Cortex of kidney (tissue), 1 donor: ENCODE measurements at places on chromosomes 11 and 22.

DNA sequence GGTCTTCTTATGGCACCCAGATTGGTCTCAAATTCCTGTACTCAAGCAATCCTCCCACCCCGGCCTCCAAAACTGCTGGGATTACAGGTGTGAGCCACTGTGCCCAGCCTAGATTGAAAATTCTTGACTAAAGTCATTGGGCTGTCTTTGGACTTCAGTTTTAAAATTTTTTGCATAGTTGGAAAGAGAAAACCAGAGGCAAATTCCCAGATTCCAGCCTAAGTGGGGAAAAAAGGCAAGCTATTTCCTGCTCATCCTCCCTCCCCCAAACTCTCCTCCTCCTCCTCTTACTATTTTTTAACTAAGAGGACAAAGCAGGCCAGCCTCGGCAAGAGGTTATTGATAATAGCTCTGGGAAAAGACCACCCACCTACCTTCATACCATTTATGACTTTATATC lies 78.6 kb upstream of the CLMP start:
- DNase-seq: no peak

GRCh38 chr22:35523167-35523947 lies 17.3 kb upstream of the RASD2 start:
- no peak for DNase-seq

GRCh38 chr11:93775289-93775688 lies 8.8 kb upstream of the MED17 start:
- DNase-seq: no peak

DNA sequence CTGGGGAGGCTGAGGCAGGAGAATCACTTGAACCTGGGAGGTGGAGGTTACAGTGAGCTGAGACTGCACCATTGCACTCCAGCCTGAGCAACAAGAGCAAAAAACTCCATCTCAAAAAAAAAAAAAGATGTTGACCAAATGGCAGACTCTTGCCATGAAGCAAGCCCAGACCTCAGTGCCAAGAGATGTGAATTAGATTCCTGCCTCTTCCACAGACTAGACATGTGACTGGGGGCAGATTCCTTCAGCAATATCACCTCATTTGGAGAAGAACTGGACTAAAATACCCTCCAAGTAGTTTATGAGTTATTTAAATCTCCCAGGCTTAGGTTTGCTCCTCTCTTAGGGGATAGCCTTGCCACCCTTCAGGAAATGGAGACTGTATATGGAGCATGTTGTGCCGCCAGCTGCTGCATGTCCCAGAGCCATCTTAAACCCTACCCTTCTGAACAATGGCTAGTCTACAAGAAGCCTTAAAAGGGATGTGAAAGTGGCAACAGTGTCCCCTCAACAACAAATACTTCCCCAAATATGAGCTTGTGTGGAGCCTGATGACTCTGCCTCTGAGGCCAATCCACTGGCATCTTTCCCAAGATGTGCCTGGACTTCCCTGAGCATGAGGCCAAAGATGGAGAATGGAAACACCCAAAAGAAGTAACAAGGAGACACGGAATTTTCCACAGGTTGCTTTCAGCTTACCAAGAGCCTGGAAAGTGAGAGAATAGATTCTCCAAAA lies 763 bp upstream of the MS4A7 start:
- DNase-seq: no peak

DNA sequence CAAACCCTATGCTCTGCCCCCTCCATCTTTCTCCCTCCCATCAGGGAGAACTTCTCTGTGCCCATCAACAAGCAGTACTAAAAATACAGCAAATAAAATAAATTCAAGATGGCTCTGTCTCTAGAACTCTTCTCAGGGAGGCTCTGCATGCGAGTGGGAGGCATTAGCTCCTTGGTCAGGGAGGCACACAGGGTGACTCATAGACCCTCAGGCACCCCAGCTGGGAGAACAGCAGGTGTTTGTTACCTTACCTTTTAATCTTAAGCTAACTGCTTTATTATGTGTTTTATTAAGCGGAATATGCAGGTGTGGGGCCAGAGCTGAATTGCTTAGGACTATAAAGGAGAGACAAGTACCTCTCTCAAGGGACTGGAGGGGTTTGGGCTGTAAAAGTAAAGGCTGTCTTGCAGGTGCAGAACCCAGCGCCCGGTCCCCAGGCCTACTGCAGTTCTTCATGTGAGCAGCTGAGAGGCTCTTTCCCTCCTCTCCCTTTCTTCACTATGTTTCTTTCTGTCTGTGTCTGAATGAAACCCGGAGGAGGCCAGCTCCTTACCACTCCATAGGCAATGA lies 20.8 kb downstream of the CSNK2A3 start:
- no peak for DNase-seq

- no peak for DNase-seq
Measured at GRCh38 chr11:95165638-95166037, 65.4 kb downstream of the SESN3 start.

DNA sequence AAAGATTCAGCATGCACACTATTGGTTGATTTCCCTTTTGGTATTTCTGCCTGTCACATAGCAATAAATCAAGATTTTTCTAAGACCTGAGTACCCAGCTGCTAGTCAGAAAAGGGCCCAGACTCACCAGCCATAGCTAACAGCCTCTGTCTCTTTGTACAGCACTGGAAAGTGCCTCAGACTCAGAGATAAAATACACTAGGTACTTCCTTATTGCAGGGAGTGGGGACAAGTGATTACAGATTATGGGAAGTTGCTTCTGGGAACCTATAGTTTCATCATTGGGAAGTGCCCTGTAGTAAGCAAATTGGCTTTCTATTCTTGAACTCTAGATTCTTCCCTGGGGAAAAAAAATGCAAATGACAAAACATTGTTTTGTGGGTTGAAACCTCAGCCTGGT lies at the start of gene CASP5:
CASP5 (minus strand) TSS at position 166 of the 400 bp plus-strand sequence; CDS start at position 134, 32 bp downstream.
- no peak for DNase-seq

DNA sequence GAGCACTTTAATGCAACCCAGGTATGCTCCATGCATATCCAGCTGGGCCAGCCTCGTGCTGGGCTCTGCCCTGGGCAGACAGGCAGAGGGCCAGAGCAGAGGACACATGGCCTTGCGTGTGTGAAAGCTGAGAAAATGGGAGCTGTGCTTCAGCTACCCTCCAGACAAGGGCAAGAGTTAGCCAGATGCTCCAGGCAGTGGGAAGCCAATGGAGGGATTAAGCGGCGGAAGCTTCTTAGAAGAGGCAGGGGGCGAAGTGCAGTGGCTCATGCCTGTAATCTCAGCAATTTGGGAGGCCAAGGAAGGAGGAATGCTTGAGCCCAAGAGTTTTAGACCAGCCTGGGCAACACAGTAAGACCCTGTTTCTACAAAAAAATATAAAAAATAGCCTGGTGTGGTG lies 9.8 kb upstream of the ARHGEF17 start:
- no peak for DNase-seq

GRCh38 chr22:22710719-22711531 lies 66.5 kb downstream of the GGTLC2 start:
- DNase-seq: no peak

GRCh38 chr11:75069473-75069872 lies 27.2 kb downstream of the OR2AT4 start:
- DNase-seq: no peak

- DNase-seq: no peak
Measured at GRCh38 chr11:36412781-36413383, 97.2 kb downstream of the TRAF6 start.

DNA sequence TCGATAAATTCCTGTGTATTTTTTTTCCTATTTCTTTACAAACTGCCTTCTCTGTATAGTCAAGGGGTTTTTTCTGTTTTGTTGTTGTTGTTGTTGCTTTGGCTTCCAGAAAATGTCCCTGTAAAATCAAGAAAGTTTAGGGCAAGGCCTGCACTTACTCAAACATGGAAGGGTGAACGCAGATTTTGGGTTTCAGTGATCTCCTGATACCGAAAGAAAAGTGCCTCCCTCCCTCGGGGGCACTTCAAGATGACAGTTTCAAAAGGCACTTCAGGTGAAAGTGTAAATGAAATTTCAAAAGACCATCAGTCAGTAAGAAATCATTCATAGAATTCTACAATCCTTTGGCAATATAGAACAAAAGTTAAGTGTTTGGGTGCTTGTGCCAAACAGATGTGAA lies 43.4 kb upstream of the TMPRSS4 start:
- DNase-seq: no peak

DNA sequence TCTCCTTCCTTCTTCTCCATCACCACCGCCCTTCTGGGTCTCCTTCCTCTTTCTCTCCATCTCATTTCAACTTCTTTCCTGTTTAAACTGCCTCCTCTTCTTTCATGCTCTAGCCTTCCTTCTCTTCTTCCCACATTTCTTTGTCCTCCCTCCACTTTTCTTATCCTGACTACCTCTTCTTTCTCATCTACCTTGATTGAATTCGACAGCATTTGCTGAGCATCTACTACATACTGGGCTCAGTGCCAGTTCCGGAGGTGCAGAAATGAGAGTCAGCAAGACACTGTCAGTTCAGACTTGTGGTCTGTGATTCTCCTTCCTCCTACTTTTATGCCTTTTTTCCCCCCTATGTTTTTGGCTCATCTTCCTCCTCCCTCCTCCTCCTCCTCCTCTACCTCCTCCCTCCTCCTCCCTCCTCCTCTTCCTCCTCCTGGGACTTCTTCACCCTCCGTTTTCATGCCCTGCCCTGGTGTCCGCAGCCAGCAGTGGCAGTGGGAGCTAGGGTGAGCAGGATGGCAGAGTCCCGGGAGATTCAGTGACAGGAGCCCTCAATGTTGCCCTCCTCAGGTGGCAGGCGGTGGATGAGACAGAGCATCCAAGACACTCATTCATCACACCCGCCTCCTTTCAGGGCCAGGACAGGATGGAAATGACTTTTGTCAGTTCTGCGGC lies 146.0 kb upstream of the SEZ6L start:
- DNase-seq: no peak
